Hair follicular keratinocyte (primary cell): ENCODE measurements at places on chromosomes 1 and 21. TPM values are rescaled to one million over a fixed set of nuclear protein-coding genes. Genes with fewer than 3 reads are reported as not detected.

The UCK2 gene
- 88.8 and 112 TPM in 2 replicates for total RNA-seq

The RNF11 gene
- total RNA-seq = 39.9 and 50.1 TPM in 2 replicates

The FAM167B gene
- not detected in 2 replicates for total RNA-seq

The MAP3K7CL gene
- 4.1 and 11.6 TPM in 2 replicates for total RNA-seq

The MEGF6 gene
- 1.2 and 2.4 TPM in 2 replicates for total RNA-seq

The NTNG1 gene
- total RNA-seq = 0.31 TPM in 1 of 2 replicates, not detected in the other

The RBM15 gene
- total RNA-seq = 14.1 and 18.3 TPM in 2 replicates

The ACOT7 gene
- total RNA-seq = 139 and 154 TPM in 2 replicates

The AADACL4 gene
- not detected in 2 replicates for total RNA-seq

The VHLL gene
- not detected in 2 replicates for total RNA-seq

The CHIA gene
- not detected in 2 replicates for total RNA-seq

The NBPF4 gene
- not detected in 2 replicates for total RNA-seq

The MTMR11 gene
- total RNA-seq = 10.2 and 16.2 TPM in 2 replicates

The YOD1 gene
- total RNA-seq = 4.4 and 6.0 TPM in 2 replicates

The GIPC2 gene
- 1.9 and 3.0 TPM in 2 replicates for total RNA-seq

The RNU1-2 gene
- under 0.01 TPM in 2 replicates for total RNA-seq

The FCRLA gene
- 0.42 and 0.47 TPM in 2 replicates for total RNA-seq

The OR10T2 gene
- total RNA-seq = not detected in 2 replicates

The KCND3 gene
- 0.08 and 0.55 TPM in 2 replicates for total RNA-seq
